ENCODE measurements at places on chromosomes 2 and 18.

DNA sequence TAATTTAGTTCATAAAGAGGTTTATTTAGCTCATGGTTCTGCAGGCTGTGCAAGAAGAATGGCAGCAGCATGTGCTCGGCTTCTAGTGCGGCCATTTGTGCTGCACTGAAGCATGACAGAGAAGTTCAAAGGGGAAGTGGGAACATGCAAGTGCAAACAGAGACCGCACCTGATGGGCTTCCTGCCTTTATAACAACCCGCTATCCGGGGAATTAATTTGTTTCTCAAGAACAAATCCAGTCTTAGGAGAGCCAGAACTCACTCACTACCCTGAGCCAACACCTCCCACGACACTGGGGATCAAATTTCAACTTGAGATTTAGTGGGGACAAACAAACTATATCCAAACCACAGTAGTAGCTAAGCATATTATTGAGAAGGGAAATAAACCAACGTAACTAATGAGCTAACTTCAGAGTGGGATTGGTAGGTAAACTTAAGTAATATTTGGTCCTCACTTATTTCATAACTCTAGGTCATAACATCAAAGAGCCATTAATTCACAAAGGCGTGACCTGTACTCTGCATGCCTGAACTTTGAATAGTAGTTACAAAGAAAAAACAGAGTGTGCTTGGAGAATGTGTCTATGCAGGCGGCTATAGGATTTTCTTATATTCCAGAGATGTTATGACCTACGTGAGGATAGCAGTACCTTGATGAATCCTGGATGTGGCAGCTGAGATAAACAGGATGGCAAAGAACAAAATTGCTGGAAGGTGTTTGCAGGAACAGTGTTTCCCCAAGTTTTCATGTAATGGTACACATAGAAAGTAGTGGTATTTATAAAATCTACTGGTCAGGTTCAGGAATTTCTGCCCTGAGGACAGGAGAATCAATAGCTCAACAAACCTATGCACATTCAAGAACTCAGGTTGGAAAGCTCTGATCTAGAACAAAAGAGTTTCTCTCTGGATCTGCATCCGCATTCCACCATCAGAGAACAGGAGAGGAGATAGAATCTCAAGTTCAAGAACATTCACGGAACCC is 845.9 kb upstream of the ID2 start:
- no peak for DNase-seq

- DNase-seq = no peak
Observed at GRCh38 chr2:147098940-147099339, 745.9 kb upstream of the ACVR2A start.

DNA sequence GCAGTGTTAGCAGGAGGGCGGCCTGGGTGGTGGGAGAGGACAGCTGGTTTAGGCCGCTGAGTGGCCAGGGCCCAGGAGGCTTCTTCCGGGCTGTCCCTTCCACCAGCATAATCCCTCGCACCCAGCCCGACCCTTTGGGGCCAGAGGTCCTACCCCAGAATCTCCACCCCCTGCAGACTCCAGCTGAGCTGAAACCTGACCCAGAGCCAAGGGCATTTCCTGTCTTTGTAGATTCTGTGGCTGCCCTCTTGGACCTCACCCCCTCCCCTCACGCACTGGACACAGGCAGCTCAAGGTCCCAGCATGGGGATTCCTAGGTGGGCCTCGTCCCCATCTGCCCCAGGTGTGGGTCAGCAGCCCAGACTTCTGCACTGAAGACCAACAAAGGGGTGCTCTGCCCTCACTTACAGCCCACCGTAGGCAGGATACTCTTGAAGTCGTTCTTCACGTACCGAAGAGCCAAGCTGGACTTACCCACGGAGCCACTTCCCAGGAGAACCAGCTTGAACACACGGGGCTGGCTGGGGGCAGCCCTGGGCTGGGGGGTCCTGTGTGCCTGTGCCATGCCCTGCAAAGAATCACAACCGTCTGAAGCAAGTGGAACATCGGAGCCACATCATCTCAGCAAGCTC is 4.8 kb downstream of the RAB17 start:
- DNase-seq = no peak

GRCh38 chr2:49000695-49001094 is 153.6 kb downstream of the FSHR start:
- DNase-seq = no peak

DNA sequence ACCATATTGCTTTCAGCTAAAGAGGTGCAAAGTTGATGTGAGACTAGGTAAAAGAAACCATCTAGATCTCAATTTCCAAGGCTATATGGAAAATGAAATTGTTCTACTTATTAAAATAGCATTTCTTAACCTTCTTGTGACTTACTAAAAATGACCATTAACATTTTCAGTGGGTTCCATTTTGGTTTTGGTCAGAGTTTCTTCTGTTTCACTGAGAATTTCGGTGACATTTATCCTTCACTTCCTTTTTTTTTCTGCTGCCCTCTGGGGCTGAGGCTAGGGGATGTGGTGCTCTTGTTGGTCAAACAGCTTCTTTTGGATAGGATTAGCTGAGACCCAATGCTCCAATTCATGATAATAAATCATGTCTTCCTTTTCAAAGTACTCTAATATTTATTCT is 44.3 kb upstream of the REL start:
- DNase-seq = no peak

- DNase-seq = no peak
Observed at GRCh38 chr2:183195998-183196409, 71.8 kb downstream of the NUP35 start.

GRCh38 chr2:189050165-189050712 is 76.1 kb downstream of the COL3A1 start:
- DNase-seq = no peak

DNA sequence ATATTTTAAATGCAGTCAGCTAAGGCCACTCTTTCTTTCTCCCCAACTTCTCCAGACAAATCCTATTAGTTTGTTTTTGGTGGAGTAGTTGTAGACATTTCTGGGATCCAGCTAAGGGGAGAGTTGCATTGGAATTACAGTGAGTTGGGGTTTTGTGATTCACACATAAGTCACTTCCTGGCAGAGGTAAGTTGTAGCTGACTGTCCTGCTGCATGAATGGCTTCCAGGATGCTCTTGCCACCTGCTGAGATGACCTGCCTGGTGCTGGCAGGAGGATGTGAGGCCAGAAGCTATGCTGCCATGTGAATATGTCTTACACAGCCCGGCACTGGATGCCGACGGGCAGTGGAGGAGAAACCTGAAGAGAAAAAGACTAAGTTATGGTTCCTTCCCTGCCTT is 243.7 kb downstream of the TDRD15 start:
- no peak for DNase-seq
